ENCODE measurements at places on chromosomes 6 and 20. TPM values are rescaled to one million over a fixed set of nuclear protein-coding genes. Genes with fewer than 3 reads are reported as not detected.
A peak's percentile ranks its signal among the peaks of the same experiment; 100 is the strongest.

TUBB gene
- 1,168 TPM for total RNA-seq

BNIP5 gene
- total RNA-seq: not detected

UNC5CL gene
- 3.0 TPM for total RNA-seq

CGAS gene
- total RNA-seq: 26.6 TPM

DNAH8 gene
- total RNA-seq: 0.11 TPM

DEF6 gene
- 216 TPM for total RNA-seq

DNMT3B gene
- 6.6 TPM for total RNA-seq

AIG1 gene
- total RNA-seq: 14.6 TPM

- H3K4me3 ChIP-seq: no peak overlapping the region
- H3K36me3 ChIP-seq: no peaks in the 10 kb centered on the region
- peaks cover 14% of the 10 kb centered on the region for H3K27me3 ChIP-seq
- peaks cover 2% of the 10 kb centered on the region for H3K4me1 ChIP-seq
- no peak overlapping the region for H3K27ac ChIP-seq
These were observed 128.6 kb upstream of the SLC22A23 start for GRCh38 chr6:3585320-3585935.

DNA sequence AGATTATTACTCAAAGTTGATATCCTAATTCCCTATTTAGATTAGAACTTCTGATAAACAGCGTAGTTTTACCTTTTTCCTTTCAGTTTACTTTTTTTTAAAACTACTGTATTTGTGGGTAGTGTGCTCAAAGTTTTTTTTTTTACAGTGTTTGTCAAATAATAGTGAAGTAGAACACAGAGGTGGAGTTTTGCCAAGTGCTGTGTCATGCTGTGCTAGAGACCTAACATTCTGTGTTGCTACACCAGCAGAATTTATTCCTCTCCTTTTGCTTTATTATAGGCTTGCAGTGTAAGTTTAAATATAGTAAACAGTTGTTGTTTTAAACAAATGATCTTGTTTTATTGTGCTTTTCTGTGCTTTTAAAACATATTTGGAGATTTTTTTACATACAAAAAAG, 125.4 kb downstream of the HIVEP1 start:
- no peak overlapping the region for H3K4me3 ChIP-seq
- no peak for DNase-seq
- H3K27ac ChIP-seq: no peak overlapping the region

- no peaks in the 10 kb centered on the region for H3K36me3 ChIP-seq
- H3K4me3 ChIP-seq: no peak overlapping the region
- H3K4me1 ChIP-seq: no peaks in the 10 kb centered on the region
- DNase-seq: no peak
- H3K27ac ChIP-seq: no peak overlapping the region
These were observed 296.6 kb upstream of the MANEA start for GRCh38 chr6:95280686-95281273.

DNA sequence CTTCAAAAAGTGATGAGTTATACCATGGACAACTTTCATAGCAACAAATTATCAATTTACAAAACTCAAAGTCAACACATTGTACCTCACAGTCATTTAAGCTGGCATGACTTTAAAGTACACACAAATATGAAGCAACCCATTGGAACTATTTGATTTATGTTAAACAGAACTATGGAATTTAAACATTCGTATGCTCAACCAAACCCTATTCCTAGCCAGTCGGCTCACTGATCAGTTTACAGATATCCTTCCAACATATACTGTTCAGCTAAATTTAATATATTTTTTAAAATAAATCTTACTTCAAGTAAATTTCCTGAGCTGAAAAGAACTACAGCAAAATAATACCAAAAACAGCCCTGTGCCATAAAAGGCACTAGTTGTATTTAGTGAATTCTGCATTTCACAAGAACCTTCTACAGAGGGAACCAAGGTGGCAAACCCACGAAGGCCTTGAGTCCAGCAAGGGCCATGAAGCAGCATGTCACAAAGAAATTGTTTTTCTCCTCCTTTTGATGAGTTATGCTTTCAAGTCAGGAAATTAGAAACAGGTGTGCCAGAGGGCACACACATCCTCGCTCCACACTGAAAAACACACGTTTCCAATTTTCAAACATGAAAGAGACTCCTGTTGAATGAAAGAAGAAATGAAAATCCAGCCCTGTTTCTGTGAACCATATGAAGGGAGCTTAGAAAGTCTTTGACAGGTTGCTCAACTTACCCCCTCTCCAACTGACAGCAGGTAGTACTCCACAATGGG, 122.8 kb downstream of the TASP1 start:
- no peaks in the 10 kb centered on the region for H3K27me3 ChIP-seq
- DNase-seq: no peak
- H3K36me3 ChIP-seq: peaks cover 30% of the 10 kb centered on the region
- no peak overlapping the region for H3K4me3 ChIP-seq

DNA sequence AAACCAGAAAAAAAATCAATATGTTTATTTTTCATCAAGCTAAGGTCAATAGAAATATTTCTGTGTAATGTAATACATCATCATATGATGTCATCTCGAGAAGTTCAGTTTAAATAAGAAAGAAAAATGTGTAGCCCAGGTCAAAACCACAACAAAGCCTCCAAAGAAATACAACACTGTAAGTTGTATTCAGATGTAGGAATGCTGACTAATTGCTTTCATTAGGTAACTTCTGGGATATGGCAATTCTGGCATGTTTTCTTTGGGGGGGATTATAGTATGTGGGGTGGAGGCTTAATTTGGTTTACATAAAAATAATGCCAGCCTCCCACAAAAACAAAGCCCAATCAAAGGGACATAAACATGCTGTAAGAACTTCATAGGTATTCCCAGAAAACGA, 881.8 kb upstream of the CITED2 start:
- no peak overlapping the region for H3K4me3 ChIP-seq
- H3K36me3 ChIP-seq: no peaks in the 10 kb centered on the region
- H3K4me1 ChIP-seq: no peaks in the 10 kb centered on the region
- no peaks in the 10 kb centered on the region for H3K27me3 ChIP-seq
- H3K27ac ChIP-seq: no peak overlapping the region

- H3K4me3 ChIP-seq: no peak overlapping the region
- H3K4me1 ChIP-seq: no peaks in the 10 kb centered on the region
- DNase-seq: no peak
- H3K27me3 ChIP-seq: peaks cover 17% of the 10 kb centered on the region
These were observed 253.4 kb upstream of the KCNG1 start for GRCh38 chr20:51276296-51276695.

- H3K4me3 ChIP-seq: no peak overlapping the region
- peaks cover 3% of the 10 kb centered on the region for H3K27me3 ChIP-seq
- DNase-seq: no peak
- no peaks in the 10 kb centered on the region for H3K36me3 ChIP-seq
These were observed 84.0 kb downstream of the PTPN1 start for GRCh38 chr20:50594231-50594590.

- H3K27me3 ChIP-seq: no peaks in the 10 kb centered on the region
- no peak overlapping the region for H3K27ac ChIP-seq
- H3K4me1 ChIP-seq: no peaks in the 10 kb centered on the region
- no peak overlapping the region for H3K4me3 ChIP-seq
- H3K36me3 ChIP-seq: no peaks in the 10 kb centered on the region
These were observed 158.3 kb downstream of the DOK5 start for GRCh38 chr20:54633374-54634355.

GRCh38 chr6:121780325-121781321, 345.2 kb downstream of the GJA1 start:
- no peaks in the 10 kb centered on the region for H3K36me3 ChIP-seq
- H3K27me3 ChIP-seq: no peaks in the 10 kb centered on the region
- no peak overlapping the region for H3K27ac ChIP-seq
- DNase-seq: no peak

DNA sequence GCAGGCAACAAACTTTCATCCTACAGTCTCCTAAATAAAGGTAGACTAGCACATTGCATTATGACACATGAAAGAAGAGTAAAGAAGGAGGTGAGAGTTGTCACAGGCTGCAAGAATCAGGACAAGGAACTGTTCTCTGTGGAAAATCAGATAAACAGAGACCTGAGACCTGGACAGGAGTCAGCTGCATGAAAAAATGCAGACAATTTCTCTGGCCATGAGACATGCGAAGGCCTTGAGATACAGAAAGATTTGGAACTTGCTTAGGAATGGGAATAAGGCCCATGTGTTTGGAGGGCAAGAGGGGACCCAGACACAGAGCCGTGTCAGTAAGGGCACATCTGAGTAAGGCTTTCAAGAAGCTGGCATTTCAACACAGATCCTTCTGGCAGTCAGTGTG, 674.6 kb upstream of the AGPAT4 start:
- no peak for DNase-seq
- no peak overlapping the region for H3K4me3 ChIP-seq
- no peaks in the 10 kb centered on the region for H3K4me1 ChIP-seq
- H3K27me3 ChIP-seq: no peaks in the 10 kb centered on the region
- no peak overlapping the region for H3K27ac ChIP-seq
- H3K36me3 ChIP-seq: no peaks in the 10 kb centered on the region

GRCh38 chr20:13392391-13392790, 171.3 kb downstream of the ISM1 start:
- H3K4me1 ChIP-seq: peaks cover 3% of the 10 kb centered on the region
- H3K27me3 ChIP-seq: no peaks in the 10 kb centered on the region
- H3K4me3 ChIP-seq: no peak overlapping the region
- no peak for DNase-seq
- H3K27ac ChIP-seq: no peak overlapping the region

DNA sequence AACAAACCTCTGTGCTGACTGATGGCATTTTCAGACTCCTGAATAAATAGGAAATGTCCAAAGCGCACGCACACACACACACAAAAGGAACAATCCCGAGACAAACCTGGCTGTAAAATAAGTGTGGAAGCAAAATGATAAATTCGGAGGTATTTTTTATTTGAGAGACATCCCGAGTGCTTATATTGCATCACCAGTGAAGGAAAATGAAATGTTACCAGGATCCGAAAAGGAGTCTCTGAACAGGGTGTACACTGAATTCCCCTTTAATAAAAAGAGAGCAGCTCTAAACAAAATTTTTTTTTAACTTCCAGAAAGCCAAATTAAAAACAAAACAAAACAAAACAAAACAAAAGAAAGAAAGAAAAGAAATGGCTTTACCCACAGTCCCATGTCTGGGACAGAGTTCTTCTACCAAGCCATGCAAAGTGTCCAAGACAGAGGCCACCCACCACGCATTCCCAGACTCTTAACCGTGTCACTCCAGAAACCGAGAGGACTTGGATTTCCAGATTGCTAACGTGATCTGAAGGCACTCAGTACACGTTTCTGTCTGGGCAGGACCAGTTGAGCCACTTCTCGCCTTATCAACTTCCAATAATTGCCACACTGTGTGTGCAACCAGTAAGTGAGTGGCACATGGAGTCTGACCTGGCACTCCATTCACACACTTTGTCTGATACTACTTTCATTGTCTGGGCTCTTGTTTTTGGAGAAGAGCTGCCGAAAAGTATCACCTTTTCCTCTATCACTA, 817 bp downstream of the ME1 start:
- no peak for DNase-seq
- H3K4me1 ChIP-seq: no peaks in the 10 kb centered on the region
- H3K27me3 ChIP-seq: peaks cover 27% of the 10 kb centered on the region
- no peak overlapping the region for H3K27ac ChIP-seq
- H3K4me3 ChIP-seq: no peak overlapping the region
- H3K36me3 ChIP-seq: no peaks in the 10 kb centered on the region

GRCh38 chr20:32333181-32333987, 24.7 kb upstream of the ASXL1 start:
- peak overlapping the region; percentile 13 for H3K27ac ChIP-seq
- H3K4me1 ChIP-seq: peaks cover 8% of the 10 kb centered on the region
- H3K36me3 ChIP-seq: peaks cover 13% of the 10 kb centered on the region
- no peak for DNase-seq
- H3K4me3 ChIP-seq: no peak overlapping the region

- no peak overlapping the region for H3K27ac ChIP-seq
- H3K36me3 ChIP-seq: no peaks in the 10 kb centered on the region
- DNase-seq: no peak
- peaks cover 2% of the 10 kb centered on the region for H3K27me3 ChIP-seq
These were observed 60.1 kb downstream of the PPP1R14C start for GRCh38 chr6:150202934-150203333.

DNA sequence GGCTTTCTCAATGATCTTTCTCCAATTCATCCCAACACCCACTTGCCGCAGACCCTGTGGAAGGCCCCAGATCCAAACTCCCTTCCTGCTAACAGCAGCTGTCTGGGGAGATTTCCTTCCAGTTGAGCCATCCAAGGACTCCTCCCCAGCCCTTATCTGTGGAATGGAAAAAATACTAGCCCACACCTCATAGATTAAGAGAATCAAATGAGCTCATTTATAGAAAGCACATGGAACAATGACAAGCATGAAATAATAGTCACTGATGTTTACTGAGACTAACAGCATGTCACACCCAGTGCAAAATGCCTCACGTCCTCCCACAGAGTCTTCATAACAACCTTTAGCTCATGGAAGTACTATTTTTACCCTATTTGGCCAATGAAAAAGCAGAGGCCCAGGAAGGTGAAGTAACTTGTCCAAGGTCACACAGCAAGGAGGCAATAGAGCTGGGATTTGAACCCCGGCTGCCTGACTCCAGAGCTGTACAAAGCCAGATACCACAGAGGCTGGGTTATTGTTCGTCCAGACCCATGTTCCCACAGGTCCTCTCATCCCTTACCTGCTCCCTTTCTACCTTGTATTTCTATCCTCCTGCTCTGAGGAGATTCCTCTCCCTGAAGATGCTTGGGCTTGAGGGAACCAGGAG, 23.4 kb upstream of the PTGIS start:
- DNase-seq: no peak
- H3K36me3 ChIP-seq: peaks cover 22% of the 10 kb centered on the region
- H3K4me1 ChIP-seq: peaks cover 65% of the 10 kb centered on the region
- H3K4me3 ChIP-seq: no peak overlapping the region
- H3K27me3 ChIP-seq: no peaks in the 10 kb centered on the region

DNA sequence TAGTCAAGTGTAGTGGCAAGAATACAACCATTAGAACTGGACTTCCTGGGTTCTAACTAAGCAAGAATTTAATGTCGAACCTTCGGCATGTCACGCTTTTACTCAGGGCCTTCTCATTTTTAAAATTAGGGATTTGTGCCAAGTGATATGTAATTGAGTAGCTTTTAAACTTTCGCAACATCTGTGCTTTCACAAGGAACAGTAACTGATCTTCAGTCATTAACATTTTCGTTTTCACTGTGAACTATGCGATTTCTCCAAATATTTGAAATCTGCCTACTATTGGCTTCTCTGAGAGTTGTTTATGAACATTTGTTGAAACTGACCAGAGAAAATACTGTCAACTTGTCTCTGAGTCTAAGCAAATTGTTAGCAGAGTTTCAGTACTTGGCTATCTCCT, 27.6 kb downstream of the GRM1 start:
- H3K4me3 ChIP-seq: no peak overlapping the region
- H3K4me1 ChIP-seq: no peaks in the 10 kb centered on the region
- no peak overlapping the region for H3K27ac ChIP-seq
- DNase-seq: no peak

- H3K4me1 ChIP-seq: peaks cover 29% of the 10 kb centered on the region
- H3K4me3 ChIP-seq: peak within 1 kb of the TSS; percentile 86
- H3K27me3 ChIP-seq: peaks cover 67% of the 10 kb centered on the region
- peaks cover 5% of the 10 kb centered on the region for H3K36me3 ChIP-seq
These were observed at the start of gene AFDN for GRCh38 chr6:167826896-167827582. Gene AFDN, plus strand, starts transcription at chr6:167826911. Its CDS starts 222 bp downstream, at chr6:167827133.

DNA sequence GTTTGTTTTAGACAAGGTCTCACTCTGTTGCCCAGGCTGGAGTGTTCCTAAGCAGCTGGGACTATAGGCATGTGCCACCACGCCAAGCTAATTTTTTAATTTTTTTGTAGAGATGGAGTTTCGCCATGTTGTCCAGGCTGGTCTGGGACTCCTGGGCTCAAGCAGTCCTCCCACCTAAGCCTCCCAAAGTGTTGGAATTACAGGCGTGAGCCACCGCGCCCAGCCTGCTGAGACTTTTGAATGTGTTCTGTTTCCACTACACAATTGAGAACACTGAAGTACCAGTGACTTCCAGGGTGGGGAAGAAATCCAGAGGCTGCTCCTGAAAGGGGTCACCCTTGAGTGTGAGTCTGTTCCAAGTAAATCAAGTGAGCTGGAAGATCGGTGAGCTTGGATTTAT, 81.3 kb upstream of the ARMC2 start:
- H3K36me3 ChIP-seq: peaks cover 2% of the 10 kb centered on the region
- H3K27me3 ChIP-seq: peaks cover 3% of the 10 kb centered on the region
- DNase-seq: no peak
- H3K27ac ChIP-seq: no peak overlapping the region
- no peak overlapping the region for H3K4me3 ChIP-seq

All from activated naive CD8-positive, alpha-beta T cell treated with anti-CD3 and anti-CD28 coated beads, Interleukin-2, amount 10 ng/mL, durations not matched to agents 7 days and 5 days (primary cell).